Activated CD8-positive, alpha-beta memory T cell treated with anti-CD3 and anti-CD28 coated beads for 4 hours (primary cell): ENCODE measurements at places on chromosomes 1 and 21.

- no peak for DNase-seq
Measured at GRCh38 chr1:108691128-108691941, 775 bp upstream of the PRPF38B start.

GRCh38 chr1:101540161-101540560 is 303.3 kb downstream of the S1PR1 start:
- DNase-seq, result no peak

DNA sequence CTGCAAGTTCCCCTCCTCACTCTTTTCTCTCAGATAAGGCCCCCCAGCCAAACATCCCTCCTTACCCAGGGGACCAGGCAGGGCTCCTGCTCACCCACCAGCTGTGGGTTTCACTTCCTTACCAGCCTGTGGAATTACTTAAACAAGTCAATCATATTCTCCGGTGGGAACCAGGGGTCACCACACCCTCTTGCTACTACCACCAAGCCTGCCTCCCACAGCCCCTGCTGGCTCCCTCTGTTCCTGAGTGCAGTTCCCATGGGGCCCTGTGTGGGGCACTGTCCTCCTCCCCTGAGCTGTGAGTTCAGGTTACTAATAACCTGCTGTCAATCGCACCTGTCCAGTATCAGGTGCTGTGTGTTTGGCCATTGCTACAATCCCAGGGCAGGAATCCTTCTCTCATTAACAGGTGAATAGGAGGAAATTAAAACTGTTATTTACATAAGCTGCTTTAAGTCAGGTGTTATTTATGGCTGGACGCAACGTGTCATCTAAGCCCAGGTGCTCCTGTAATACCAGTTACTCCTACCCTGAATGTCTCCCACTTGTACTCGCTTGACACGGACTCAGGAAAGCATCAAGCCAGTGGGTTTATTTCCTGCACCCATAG is 53.1 kb upstream of the LBR start:
- no peak for DNase-seq

- no peak for DNase-seq
Measured at GRCh38 chr1:204065174-204065985, 7.5 kb upstream of the SOX13 start.

GRCh38 chr1:3521426-3521825 is 67.0 kb downstream of the ARHGEF16 start:
- no peak for DNase-seq

- DNase-seq, result no peak
Measured at GRCh38 chr1:82454431-82454830, 653.7 kb downstream of the ADGRL2 start.

GRCh38 chr1:145936247-145936646 is 9.0 kb upstream of the RBM8A start:
- no peak for DNase-seq

DNA sequence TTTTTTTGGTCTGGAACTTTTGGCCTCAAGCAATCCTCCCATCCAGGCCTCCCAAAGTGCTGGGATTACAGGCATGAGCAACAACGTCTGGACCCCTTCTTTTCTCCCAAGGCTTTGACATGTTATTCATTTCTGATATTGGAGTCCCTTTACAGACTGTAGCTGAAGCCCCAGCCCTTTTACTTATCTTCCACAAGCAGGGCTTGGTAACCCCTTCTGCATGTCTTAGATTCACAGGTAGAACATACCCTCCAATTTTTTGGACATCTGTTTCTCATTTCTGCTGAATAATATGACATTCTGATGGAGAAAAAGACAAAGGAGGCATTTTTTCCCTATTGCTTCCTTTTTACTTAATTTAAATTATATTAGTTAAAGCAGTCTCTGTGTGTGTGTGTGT is 39.2 kb upstream of the RGS21 start:
- DNase-seq, result no peak

- no peak for DNase-seq
Measured at GRCh38 chr1:101108111-101108500, 82.5 kb upstream of the DPH5 start.

DNA sequence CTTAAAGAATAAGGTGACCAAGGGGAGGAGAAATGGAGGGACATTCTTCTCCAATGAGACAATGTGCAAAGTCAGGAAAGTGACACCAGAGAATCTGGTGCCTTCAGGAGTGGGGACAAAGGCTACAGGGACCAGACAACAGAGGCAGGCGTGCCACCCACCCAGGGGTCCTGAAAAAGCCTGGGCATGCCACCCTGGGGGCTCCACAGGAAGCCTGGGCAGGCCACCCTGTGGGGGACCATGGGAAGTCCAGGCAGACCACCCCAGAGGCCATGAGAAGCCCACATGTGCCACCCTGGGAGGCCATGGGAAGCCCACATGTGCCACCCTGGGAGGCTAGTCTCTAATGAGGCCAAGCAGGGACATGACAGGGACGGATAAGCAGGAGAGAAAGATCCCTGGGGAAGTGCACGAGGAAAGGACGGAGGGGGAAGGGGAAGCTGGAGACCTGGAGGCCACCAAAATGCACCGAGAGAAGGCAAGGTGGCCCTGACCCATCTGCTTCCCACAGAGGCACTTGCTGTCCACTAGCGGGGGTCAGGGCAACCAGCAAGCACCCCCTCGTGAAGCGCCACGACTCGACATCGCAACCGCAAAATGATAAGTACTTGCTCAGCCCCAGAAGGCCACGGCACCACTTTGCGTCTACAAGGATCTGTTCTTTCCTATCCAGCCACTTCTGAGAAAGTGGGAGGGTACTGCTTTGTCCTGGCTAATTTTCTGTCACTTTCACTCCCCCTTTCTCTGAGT is 7.2 kb upstream of the PDE9A start:
- DNase-seq, result no peak

DNA sequence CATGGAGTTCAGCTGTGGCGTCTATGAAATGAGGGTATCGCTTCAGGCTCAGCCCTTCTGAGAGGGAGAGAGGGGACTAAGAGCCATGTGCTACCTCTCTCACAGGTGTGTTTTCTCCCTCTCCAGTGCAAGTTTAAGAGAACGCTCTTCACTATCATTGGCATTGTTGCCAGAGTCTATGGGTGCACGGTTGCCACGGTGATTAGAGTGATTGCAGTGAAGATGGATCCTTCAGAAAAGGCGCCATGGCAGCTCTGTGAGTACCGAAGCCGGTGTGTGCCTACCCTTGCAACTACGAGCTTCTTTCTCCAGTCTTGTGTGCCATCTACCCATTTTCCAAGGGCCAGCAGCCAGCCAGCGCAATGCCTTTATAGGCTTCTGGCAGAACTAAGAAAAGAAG is 290.5 kb downstream of the OMA1 start:
- DNase-seq, result no peak

GRCh38 chr1:109806733-109807400 is 43.1 kb upstream of the EPS8L3 start:
- no peak for DNase-seq

GRCh38 chr1:34701326-34702060 is 53.4 kb upstream of the GJB5 start:
- no peak for DNase-seq

DNA sequence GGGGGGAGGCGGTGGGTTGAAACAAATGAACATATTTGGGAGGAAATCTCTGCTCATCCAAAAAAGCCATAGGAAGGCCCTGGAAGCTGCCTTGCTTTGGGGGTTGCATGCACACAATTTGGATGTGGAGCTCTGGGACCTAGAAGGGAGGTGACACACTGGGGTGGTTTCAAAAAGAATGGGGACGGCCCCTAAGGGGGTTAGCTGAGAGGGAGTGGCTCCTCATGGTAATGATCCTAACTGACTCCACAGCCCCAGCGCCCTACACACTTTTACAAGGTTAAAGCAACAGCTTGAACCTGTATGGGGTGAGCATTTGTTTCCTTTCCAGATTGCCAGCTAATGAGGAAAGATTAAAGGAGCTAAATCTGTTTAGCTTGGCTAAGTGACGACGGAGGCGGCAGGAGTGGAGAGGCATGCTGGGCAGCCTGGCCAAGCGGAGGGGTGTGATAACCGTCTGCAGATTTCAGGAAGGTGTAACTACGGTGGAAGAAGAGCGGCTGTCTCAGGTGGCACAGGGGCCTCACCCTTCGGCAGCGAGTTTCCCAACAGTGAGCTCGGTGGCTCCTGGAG is 107.3 kb downstream of the RNF220 start:
- DNase-seq, result no peak

DNA sequence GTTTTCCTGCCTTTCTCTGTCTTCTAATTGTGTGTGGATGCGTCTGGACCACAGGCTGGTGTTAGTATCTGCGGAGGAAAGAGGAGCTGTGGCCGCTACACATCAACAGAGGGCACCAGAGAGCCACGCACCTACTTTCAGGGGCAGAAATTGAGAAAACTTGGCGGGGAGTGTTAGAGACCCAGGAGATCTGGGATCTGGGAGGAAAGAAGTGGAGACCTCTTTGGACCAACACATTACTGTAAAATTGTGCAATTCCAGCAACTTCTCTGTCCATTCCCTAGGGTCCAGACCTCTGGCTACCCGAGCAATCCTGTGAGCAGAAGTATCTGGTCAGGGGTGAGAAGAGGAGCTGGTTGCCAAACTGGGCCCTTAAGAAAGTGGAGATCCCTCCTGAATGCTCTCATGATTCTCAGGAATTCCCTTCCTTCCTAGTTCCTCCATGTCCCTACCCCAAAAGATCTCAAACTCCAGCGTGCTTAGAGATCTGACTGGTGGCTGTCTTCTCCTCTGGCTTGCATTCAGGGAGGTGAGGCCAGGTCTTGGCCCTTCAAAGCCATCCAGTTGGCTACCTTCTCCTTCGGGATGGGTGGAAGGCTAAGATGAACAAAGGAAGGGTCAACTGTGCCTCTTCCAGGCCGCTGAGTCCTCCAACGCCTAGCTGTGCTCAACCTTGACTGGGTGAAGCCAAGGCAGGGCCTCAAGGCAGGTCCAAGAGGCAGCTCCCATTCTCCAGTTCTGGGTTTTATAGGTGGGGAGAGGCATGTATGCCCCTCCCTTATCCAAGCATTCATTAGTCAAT is 1.2 kb upstream of the KIRREL1 start:
- no peak for DNase-seq

- DNase-seq, result no peak
Measured at GRCh38 chr1:94479682-94480081, 61.5 kb downstream of the ABCD3 start.

DNA sequence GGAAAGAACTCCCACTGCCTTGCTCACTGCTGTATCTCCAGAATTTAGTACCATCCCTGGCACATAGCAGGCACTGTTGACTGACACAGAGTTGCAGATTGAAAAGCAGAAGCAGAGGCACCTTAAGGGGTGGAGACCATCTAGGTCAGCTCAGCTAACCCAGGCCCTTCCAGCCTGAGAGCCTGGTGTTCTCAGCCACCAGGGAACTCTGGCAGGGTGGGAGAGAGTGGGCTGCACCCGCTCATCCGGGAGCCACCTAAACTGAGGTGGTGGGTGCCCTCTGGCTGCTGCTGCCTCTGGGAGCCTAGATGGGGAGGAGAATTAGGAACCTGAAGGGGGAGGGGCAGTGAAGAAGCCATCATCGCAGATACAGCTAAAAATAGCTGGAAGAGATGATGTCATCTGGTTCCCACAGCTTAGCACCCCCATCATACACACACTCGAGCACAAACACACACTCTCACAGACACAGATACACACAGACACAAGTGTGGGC is 1.5 kb upstream of the TSPAN1 start:
- DNase-seq, result no peak

DNA sequence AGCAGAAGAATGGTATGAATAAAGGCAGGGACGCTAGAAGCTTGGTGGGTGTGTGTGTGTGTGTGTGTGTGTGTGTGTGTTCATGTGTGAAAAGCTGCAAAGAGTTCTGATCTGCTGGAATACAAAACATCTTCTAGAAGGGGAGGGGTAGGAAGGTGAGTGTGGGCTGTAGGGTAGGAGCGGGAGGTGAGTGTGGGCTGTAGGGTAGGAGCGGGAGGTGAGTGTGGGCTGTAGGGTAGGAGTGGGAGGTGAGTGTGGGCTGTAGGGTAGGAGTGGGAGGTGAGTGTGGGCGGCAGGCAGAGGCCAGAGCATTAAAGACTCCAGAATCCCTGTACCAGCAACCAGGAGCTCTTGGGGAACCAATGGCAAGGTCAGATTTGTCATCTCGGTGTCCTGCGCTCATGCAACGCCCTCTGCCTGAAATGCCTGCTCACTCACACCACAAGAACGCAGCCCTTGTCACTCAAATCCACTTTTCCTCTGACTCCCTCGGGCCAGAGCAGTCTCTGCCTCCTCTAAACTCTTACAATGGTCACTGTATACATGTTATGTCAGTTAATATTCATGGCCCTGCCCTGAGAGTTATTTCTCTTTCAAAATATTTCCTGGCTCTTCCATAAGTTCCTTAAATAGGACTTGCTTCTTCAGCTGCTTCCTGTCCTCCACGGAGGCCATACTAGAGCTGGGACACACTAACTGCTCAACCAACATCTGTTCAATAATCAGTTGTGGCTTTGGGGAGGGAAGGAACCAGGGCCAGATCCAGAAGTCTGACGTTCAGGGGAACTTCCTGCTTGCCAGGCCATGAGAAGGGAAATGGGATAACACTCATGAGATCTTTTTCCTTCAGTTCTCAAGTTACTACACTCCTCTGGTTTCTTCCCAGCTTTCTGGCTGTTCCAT is 53.6 kb upstream of the ZNF644 start:
- DNase-seq, result no peak

DNA sequence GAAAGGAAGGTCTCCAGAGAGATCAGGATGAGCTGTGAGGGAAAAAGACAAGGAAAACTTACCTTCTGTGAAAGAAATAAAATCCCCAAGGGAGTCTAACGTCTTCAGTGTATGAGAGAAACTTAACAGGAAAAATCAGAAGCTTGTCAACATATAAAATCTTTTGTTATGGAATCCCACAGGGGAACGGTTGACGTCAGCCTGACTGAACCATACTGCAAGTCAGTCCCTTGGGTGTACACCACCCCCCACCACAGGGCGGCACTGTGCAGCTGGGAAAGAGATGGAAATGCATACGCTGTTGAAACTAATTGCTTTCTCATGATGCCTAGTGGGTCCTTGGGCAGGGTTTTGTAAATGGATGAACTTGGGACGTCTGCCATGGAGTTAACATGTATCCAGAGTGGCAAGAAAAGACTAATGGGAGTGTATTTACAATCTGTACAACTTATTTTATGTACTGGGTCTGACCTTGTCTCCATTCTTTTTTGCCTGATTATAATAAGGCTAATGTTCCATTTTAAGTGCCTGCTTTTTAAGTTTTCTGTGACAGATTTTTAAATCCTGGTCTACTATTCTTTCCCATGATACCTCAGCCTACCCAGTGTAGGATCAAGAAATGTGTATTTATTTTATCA is 22.7 kb downstream of the UTP25 start:
- no peak for DNase-seq

- DNase-seq, result no peak
Measured at GRCh38 chr1:1624443-1625403, 7.2 kb upstream of the MMP23B start.
